HepG2 (cell line): ENCODE measurements at places on chromosomes 3 and 15. TPM values are rescaled to one million over a fixed set of nuclear protein-coding genes. Genes with fewer than 3 reads are reported as not detected.

WDR93 gene
- polyA plus RNA-seq = 0.07 and 0.08 TPM in 2 replicates

DNA sequence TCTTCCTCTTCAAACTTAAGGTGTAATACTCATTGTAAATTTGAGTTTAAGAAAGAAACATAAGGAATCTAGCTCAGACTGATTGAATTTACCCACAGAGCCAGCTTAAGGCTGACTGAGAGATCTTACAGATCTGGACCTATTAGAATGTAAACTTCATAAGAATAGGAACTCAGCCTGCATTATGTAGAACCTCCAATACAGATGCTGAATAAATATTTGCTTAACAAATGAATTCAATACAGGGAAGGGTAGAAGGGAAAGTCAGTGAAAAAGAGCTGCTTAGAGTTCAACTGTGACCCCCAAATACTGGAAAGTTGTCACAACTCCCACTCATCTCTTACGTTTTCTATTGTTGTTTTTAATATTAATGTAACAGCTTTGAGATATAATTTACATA, 11.5 kb downstream of the KPNA4 start:
- H3K27me3 ChIP-seq = no peaks in the 10 kb centered on the region
- H3K36me3 ChIP-seq = no peaks in the 10 kb centered on the region; the same call in 2 of the 3 replicates
- no peak for DNase-seq
- H3K27ac ChIP-seq = no peak overlapping the region

GRCh38 chr3:39850716-39851032, 41.3 kb downstream of the MYRIP start:
- H3K4me1 ChIP-seq = no peaks in the 10 kb centered on the region
- no peak for DNase-seq
- H3K36me3 ChIP-seq = no peaks in the 10 kb centered on the region
- H3K4me3 ChIP-seq = no peak overlapping the region

LMCD1 gene
- polyA plus RNA-seq = 6.1 and 7.1 TPM in 2 replicates

GRCh38 chr15:79540551-79540950, 108.4 kb downstream of the MINAR1 start:
- H3K36me3 ChIP-seq = no peaks in the 10 kb centered on the region
- H3K4me1 ChIP-seq = no peaks in the 10 kb centered on the region
- H3K4me3 ChIP-seq = no peak overlapping the region
- no peak overlapping the region for H3K27ac ChIP-seq
- no peaks in the 10 kb centered on the region; the same call in 2 of the 3 replicates for H3K27me3 ChIP-seq

DNA sequence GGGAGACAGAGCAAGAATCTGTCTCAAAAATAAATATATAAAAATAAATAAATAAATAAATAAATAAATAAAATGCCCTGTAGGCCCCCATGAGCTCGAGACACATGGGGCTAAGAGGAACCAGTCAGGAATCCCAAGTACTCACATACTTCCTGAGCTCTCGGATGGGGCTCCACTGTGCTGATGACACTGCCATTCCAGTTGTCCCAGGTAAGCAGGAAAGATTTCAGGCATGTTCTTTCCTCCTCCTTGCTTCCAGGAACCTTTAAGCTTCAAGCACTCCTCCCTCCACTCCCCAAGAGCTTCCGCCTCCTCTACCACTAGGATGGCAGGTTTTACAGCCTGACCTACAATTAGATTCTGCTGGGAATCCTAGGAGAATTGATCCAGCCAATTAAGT, 113.4 kb downstream of the SLC49A4 start:
- no peak overlapping the region for H3K27ac ChIP-seq
- H3K4me3 ChIP-seq = no peak overlapping the region
- DNase-seq = no peak
- no peaks in the 10 kb centered on the region; the same call in 2 of the 3 replicates for H3K27me3 ChIP-seq
- peaks cover 10% of the 10 kb centered on the region for H3K4me1 ChIP-seq

RBM6 gene
- polyA plus RNA-seq = 72.7 and 90.4 TPM in 2 replicates

DNA sequence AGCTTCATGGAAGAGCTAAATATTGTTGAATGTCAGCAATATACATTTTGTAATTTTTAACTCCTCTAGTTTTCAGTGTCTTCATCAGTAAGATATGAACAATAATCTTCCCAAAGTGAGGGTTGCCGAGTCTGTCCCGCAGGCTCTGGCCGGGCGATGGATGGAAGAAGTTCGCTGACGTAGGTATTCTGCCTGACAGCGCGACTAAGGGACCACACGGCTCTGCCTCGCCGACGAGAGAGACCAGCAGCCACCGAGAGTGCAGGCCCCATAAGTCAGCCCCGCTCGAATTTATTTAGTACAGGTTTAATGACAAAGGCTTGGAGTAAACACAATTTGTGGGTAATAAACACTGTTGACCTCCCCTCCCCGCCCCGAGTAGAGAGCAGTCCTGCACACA, 427.4 kb upstream of the NECTIN3 start:
- no peak for DNase-seq
- H3K4me1 ChIP-seq = no peaks in the 10 kb centered on the region
- H3K27me3 ChIP-seq = no peaks in the 10 kb centered on the region
- H3K36me3 ChIP-seq = no peaks in the 10 kb centered on the region
- H3K4me3 ChIP-seq = no peak overlapping the region

DNA sequence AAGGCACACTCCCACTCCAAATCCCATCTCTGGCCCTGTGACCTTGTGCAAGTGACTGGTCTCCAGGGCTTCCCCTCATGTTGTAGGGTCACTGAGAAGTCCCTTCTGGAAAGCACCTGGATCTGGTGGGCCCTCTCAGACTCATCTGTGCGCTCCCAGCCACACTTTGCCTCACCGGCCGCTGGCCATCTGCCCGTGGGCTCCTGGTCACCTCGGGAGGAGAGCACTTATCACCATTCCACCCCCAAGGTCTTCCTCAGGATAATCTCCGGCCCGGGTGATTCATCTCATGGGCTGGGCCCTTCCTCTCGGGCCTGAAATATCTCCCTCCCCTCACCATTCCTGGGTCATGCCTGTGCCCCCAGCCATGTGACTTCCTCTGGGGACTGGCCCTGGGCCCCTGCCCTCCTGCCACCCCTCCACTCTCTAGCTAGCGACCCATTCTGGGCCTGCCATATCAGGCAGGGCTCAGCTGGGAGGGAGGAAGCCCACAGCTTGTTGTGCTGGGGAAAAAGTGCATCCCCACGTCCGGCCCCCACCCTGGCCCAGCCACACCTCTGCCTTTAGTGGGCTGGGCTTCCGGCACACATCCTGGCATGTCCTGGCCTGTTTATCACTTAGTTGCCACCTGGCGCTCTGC, 10.6 kb upstream of the WNT7A start:
- no peak for DNase-seq
- H3K36me3 ChIP-seq = no peaks in the 10 kb centered on the region
- H3K4me3 ChIP-seq = no peak overlapping the region
- H3K4me1 ChIP-seq = peaks cover under 1% of the 10 kb centered on the region; the same call in 1 of the 2 replicates
- no peak overlapping the region for H3K27ac ChIP-seq

FAM240A gene
- polyA plus RNA-seq = not detected in 2 replicates

GRCh38 chr15:40943764-40944365, 9.4 kb upstream of the CHAC1 start:
- peaks cover 46% of the 10 kb centered on the region for H3K4me1 ChIP-seq
- H3K36me3 ChIP-seq = no peaks in the 10 kb centered on the region
- no peak for DNase-seq
- no peak overlapping the region for H3K27ac ChIP-seq

DNA sequence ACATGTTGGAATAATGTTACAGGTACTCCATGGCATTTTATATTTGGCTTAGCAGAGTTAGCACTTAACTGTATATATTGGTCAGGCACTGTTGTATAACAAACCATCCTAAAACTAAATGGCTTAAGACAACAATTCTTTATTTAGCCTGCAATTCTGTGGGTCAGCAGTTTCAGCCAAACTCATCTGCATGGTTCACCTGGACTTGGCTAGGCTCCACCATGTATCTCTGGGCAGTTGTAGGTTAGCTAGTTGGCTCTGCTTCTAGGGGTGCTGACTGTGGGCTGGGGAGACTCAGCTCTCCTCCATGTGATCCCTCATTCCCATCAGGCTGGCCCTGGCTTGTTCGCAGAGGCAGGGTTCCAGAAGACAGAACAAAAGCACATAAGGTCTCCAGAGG, 34.4 kb downstream of the RARB start:
- DNase-seq = no peak
- H3K27ac ChIP-seq = no peak overlapping the region
- no peaks in the 10 kb centered on the region for H3K4me1 ChIP-seq
